ENCODE measurements at places on chromosomes 5 and 9.

DNA sequence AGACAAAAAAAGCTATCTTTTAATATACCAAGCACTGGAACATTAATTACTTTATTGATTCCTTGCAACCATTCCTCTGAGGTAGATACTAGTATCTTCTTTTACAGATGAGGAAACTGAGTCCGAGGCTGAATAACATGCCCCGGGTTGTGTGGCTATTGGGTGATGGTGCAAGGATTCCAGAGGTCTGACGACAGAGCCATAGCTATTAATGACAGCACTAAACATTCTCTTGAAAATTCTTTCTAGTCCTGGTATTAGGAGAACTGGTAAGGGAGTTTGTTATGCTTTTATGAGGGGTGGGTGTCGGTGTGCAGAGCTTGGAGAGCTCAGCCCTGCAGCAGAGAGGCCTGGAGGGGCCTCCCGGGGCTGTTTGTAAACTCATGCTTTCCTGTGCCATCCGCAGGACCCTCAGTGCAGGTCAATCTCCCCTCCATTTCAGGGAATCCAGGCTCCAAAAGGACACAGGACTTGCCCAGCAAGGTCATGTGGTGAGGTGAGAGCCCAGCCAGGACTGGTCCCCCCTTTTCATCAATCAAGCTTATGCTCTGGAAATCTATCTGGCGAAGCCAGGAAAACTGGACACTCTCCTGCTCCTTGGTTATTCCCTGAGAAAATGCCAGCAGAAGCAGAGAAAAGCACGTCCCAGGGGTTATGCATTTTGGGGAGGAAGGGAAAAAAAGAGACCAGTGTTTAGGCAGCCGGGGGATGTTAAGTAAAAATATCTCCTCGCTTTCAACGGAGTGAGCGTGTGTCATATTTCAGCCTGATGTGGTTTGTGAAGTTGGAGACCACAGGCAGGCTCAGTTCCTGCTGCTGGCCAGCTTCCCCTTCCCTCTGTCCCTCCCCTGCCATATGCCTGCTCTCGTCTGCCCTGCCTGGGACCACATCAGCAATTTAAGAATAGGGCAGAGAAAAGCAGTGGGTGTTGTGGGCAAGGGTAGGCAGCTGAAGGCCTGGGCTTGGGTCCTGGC lies 3.7 kb downstream of the GSN start:
- DNase-seq: peak; percentile 64

DNA sequence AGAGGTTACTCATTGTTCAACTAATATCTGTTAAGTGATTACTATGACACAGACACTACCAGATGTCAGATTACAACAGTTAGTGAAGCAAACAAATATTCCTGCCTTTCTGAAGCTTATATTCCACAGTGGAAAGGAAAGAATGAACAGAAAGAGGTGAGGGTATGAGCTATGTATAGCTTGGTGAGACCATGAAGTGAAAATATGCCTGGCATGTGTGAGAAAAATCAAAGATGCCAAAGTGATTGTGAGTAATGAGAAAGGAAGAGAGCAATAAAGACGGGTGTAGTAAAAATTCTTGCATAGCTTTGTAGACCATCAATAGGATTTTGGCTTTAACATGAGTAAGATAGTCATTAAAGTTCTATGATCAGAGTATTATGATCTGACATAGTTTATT lies 734.5 kb upstream of the NUDT12 start:
- no peak for DNase-seq

GRCh38 chr5:90685425-90686022 lies 126.9 kb downstream of the ADGRV1 start:
- DNase-seq: no peak

DNA sequence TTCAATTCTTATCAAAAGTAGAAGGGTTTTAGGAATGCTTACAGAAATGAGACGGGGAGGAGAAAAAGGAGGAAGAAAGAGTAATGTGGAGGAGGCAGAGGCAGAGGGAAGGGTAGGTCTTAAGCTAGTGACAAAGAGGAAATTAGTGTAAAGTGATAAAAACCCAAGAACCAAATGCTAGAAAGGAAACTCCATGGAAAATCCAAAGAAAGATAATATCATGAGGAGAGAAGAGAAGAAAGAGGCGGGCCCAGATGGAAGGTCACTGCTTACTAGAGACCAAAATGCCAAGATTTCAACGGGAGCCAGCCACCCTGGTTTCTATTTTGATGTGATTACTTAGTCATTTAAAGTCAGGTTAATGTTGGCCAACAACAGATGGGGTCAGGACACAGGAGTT lies 68.6 kb upstream of the IL12B start:
- DNase-seq: no peak

DNA sequence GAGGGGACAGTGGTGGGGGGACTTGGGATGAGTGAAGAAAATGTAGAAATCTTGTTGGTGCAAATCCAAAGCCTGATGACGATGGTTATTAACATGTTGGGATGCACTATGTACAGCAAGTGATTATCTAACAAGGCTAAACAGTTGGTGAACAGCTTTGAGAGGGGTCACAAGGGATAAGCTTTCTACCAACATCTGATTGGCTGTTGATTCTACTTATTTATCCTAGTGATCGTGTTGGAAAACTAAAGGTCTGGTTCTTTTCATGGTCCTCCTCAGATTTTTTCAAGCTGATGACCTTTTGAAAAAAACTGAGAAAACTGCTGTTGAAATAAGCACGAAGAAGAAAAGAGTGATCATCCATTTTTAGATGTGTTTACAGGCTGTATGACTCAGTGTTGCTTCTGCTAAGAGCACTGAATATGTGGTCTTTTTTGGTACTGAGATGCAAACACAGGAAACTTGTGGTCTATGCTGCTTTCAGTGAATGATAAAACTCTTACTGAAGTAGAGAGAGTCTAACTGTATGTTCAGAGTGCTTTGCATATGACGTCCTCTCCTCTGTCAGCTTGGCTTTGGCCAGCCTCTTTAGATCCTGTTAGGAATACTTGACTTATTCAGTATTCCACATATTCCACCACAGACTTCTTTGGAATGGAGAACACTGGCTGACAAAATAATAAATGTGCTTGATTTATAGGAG lies 174.8 kb downstream of the SLF1 start:
- DNase-seq: peak; percentile 53

- no peak for DNase-seq
Observed at GRCh38 chr9:120436446-120436845, 143.5 kb downstream of the CDK5RAP2 start.

- DNase-seq: no peak
Observed at GRCh38 chr5:68447136-68447929, 231.8 kb downstream of the PIK3R1 start.

- DNase-seq: no peak
Observed at GRCh38 chr5:39794513-39795210, 369.9 kb upstream of the DAB2 start.

DNA sequence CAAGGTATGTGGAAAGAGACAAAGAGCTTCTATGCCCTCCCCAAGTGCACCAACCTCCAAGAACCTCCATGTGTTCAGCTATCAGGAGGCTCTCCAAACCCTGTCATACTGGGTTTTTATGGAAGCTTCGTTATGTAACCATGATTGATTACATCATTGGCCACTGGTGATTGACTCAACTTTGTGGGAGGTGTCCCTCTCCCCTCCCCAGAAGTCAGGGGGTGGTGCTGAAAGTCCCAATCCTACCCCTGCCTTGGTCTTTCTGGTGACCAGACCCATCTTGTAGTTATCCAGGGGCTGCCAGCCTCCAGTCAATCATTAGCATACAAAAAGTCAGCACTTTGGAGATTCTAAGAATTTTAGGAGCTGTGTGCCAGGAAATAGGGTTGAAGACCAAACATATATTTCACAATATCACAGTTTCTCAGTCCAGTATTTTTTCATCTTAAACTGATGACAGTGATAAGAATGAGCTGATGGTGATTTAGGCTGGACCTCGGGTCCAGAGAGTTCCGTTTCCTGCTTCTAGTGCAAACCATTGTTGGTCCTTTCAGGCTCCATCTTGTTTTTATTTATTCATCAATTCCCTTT lies 27.3 kb upstream of the FANCC start:
- DNase-seq: no peak

DNA sequence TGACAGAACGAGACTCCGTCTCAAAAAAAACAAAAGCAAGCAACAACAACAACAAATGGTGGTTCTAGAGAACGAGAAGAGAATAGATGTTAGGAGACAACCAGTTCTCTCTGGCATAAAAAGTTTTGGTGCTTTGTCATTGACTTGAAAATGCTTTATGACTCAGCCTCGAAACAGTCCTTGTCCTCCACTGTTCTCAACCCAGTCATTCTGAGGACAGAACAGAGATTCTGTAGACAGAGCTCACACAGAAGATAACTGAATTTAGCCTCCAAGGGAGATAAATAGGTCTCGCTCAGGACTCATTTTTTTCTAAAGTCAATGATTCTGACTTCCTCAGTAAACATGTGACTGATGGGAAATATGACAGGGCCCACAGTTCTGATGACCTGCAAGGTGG lies 76.0 kb upstream of the FSTL4 start:
- no peak for DNase-seq

GRCh38 chr5:87876616-87877015 lies 392.0 kb downstream of the TMEM161B start:
- DNase-seq: no peak

DNA sequence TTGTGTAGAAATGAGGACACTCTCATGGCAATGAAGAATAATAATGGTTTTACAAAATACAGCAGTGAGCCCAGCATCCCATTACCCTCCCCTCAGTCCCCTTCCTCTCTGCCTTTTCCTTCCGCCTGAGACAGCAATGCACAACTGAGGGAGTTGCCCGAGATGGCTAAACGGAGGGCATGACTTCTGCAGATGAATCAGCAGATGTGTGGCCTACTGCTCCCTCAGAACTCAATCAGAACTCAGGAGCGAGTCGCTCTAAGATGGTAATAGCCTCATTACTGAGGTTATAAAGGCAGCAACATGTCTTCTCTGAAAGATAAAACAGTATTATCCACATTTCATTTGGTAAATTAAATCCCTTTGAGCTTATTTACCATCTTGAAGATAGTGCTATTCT lies 326.6 kb downstream of the ENC1 start:
- DNase-seq: no peak

DNA sequence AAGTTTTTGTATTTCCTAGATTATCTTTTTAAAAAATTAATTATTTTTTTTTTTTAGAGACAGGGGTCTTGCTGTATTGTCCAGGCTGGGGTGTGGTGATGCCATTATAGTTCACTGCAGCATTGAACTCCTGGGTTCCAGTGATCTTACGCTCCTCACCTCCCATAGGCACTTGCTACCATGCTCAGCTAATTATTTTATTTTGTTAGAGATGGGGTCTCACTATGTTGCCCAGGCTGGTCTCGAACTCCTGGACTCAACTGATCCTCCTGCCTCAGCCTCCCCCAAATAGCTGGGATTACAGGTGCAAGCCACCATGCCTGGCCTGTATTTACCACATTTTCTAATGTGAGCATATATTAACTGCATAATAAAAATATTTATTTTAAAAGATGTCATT lies 274.5 kb downstream of the RFX3 start:
- no peak for DNase-seq

GRCh38 chr9:136994888-136995230 lies 1.5 kb downstream of the CLIC3 start:
- DNase-seq: no peak

GRCh38 chr5:176660860-176661641 lies 13.8 kb downstream of the TSPAN17 start:
- DNase-seq: peak; percentile 70

GRCh38 chr9:25350011-25350410 lies 328.2 kb downstream of the TUSC1 start:
- DNase-seq: no peak

- DNase-seq: no peak
Observed at GRCh38 chr5:130222573-130222972, 318.3 kb downstream of the CHSY3 start.

DNA sequence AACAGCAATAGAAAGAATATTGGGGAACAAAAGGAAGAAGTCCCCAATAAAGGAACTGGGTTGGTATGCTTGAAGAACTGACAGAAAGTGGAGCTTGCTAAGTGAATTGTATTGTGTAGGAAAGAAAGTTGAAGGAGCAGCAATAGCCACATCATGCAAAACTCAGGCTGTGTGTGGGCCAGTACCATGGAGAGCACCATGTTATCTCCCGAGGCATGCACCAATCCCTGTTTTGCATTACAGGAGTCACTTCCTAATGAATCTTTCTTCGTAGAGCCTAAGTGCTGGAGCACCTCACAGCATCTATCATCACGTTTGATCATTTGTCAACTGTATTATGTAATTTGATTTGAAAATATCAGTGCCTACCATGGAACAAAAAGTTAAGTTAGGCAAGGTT lies 137.7 kb upstream of the NMUR2 start:
- no peak for DNase-seq

DNA sequence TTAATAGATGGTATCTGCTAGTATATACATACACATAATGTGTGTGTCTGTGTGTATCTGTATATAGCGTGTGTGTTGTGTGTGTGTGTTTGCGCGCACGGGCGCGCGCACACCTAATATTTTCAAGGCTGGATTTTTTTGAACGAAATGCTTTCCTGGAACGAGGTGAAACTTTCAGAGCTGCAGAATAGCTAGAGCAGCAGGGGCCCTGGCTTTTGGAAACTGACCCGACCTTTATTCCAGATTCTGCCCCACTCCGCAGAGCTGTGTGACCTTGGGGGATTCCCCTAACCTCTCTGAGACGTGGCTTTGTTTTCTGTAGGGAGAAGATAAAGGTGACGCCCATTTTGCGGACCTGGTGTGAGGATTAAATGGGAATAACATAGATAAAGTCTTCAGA lies 757 bp downstream of the FXN start:
- DNase-seq: peak; percentile 35

DNA sequence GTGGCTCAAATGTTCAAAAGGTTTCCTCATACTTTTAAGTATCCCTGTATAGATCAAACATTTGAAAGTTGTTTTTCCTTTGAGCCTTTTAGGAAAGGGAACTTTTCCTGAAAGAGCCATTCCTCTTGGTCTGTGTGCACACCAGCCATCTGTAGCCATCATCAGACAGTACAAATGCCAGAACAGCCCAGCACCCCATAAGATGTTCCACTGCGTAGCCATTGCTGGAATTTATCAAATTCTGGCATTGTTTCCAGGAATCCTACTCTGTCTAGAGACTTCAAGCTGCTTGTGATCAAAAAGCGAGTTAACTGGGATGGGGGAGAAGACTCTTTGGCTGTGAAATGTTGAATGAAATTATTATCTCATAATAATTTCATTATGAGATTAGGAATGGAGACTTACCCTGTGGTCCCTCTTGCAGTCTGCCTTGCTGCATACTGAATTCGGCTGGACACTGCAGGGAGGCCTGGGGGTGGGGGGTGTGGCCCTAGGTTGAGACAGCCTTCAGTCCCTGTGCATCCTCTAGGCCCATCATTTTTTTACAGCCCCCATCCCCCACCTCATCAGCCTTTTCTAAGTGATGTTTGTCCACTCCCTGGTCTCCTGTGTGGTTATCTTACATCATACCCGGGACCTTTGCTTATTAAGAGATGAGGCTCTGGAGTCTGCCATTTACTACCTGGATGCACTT lies 99.8 kb downstream of the RALGPS1 start:
- no peak for DNase-seq

Measured in SK-MEL-5 (cell line).